ENCODE measurements at places on chromosomes 16 and 17.
A peak's percentile ranks its signal among the peaks of the same experiment; 100 is the strongest.

- no peak for DNase-seq
Measured at GRCh38 chr17:6683730-6684459, 29.3 kb downstream of the SLC13A5 start.

DNA sequence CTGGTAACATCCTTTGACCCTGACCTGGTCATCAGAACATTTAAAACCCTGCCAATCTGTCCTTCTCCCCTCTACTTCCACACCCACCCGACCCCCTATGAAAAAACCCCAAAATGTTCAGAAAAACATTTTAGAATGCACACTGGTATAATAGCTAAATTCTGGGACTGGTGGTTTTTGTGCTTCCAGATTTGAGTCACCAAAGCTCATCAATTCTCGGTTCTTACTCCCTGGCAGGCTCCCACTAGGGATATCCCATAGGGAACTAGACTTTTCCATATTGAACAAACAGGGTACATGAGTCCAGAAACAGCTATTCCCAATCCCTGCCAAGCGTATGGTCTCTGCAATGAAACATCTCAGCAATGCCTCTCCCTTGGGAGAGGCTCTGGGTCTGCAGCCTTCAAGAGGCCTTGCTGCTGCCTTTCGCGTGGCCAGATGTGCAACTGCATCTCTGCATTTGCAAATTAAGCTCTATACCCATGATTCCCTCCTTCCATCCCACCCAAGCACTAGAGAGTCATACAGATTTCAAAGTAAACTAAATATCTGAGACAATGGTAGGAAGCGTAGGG is 67.7 kb downstream of the SMG6 start:
- no peak for DNase-seq

DNA sequence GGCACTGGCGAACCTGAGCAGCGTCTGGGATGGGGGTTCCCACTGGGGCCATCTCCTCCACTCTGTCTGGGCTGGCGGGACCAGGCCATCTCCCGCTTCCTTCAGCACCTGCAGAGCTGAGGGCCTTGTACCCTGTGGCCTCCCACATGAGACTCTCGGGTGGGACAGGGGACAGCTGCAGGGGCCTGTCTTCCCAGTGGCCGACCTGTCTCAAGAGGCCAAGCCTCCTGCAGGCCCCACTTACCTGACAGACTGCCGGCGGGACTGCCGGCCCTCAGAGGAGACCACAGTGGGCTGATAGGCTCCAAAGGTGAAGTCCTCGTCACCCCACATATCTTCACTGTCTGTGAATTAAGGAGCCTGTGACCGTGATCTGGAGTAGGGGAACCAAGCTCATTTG is 15.7 kb downstream of the FBF1 start:
- no peak for DNase-seq

DNA sequence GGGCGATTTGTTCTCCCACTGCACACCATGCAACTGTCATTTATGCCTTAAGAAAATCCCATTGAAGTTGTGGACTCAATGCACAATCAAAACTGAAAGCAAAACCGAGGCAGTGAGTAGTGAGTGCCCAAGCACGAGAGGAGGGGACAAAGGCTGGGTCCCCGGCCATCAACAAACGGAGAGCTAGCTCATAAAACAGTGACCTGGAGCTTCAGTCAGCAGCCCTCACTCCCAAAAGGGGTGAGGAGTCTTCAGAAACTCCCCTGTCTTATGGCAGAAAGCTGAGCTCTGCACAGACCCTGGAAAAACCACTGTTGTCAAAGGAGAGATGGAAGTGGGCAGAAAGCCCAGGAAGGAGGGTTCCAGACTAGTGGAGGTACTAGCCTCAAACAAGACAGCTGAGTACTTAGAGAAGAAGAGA is 96.9 kb downstream of the ADCY9 start:
- peak; percentile 83 for DNase-seq

- no peak for DNase-seq
Measured at GRCh38 chr16:87647431-87648185, 45.3 kb downstream of the JPH3 start.

DNA sequence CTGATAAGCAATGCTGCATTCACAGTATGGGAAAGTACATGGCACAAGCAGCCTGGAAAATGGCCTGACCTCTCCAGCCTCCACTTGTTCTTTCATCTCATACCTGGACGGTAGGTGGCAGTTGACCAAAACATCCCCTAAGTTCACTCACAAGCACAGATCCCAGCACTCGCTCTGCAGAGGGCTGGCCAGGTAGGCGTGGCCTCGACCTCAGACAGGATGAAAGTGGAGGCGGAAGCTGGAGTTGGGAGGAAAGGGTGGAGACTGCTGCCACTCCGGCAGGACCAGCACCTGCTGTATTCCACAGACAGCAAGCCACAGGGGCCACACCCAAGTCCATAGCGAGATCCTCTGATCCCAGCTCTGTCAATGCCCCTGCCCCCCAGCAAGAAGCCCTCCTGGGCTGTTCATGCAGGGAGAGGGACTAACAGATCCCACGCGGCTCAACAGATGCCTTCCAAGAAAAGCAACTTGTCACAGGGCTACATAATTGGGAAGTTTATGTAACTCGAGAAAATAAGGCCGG is 31.3 kb downstream of the ZCCHC14 start:
- peak; percentile 27 for DNase-seq

- no peak for DNase-seq
Measured at GRCh38 chr17:78314683-78315354, 45.1 kb downstream of the SOCS3 start.
